ENCODE measurements at places on chromosomes 2 and 18.
A peak's percentile ranks its signal among the peaks of the same experiment; 100 is the strongest.

GRCh38 chr2:10412380-10412779 lies 35.7 kb downstream of the ODC1 start:
- DNase-seq, result peak; percentile 67

GRCh38 chr2:39099870-39100728 lies 20.8 kb downstream of the SOS1 start:
- DNase-seq, result no peak

DNA sequence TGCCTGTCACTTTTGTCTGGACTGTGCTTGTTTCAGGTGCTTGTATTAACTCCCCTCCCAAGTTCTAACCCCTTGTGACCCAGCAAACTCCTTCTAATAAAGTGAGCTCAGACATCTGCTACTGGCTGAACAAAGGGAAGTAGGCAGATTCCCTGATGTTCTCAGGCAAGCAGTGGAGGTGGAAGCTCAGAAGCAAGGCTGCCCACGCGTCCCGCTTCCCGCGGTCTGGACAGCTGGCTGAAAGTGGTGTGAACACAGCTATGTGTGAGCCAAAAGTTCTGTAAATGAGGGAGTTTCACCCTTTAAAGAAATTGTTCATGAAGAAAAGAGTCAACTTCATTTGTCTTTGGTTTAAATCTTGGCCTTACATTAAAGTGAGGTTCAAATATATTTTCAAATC lies 40.0 kb downstream of the NAPG start:
- DNase-seq, result no peak

GRCh38 chr2:70516596-70516995 lies 37.0 kb downstream of the TGFA start:
- DNase-seq, result peak; percentile 51

DNA sequence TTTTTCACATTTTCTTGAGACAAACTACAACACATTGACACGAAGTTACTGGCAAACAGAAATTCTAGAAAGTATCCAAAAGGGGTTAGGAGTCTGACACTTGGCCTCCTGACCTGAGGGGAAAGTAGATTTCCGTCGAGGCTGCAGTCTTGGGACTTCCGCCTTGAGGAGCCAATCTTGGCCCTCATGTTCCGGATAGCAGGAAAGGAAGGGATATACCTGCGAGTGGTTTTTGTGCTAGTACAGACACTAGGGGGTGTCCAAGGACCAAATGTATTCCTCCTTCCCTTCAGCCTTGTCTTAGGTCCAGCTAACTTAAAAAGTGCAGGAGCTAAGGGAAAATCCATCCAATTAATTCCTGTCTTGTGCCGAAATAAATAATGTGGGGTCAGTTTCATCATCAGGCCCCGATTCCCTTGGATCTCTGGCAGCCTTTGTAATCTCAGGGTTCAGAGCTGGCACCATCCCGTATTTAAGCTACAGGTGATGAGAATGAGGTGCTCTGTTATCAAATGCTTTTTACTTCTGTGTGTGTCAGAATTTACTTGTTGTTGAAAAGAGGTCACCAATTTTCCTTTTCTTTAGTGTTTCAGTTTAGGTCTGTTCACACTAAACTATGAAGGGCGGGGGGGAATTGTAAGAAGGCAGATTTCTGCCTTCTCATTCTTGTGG lies 330.2 kb upstream of the FANCL start:
- peak; percentile 38 for DNase-seq

DNA sequence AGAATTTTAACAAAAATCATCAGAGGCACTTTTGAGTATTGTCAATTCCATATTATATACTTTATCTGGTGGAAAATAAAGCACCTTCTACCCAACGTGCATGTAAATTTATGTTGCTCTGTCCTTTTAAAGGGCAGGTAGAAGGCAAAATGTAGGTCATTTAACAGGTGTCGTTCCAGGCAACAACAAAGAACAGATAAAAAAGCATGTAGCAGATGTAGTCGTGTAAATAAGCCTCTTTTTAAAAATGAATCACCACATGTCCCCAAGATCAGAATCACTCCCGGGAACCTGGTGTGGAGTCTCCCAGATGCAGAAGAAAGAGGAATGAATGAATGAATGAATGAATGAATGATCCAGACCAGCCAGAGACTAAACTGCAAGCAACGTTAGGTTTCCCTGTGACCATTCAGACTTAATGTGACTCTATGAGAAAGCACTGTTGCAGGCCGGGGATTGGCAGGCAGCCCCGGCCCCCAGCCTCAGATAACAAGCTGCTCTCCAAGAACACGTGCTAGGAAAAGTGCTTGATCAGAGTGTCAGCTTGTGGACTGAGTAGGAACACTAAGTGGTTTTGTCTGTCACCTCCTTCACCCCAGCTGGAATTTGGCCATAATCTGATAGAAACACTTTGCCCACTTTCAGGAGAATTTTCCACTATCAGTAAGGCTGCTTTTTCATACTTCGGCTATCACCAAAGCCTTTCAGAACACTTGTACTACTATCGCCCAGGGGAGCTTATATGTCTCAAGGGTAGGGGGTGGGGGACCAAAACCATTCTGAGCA lies 100.6 kb downstream of the CDK15 start:
- DNase-seq, result no peak

DNA sequence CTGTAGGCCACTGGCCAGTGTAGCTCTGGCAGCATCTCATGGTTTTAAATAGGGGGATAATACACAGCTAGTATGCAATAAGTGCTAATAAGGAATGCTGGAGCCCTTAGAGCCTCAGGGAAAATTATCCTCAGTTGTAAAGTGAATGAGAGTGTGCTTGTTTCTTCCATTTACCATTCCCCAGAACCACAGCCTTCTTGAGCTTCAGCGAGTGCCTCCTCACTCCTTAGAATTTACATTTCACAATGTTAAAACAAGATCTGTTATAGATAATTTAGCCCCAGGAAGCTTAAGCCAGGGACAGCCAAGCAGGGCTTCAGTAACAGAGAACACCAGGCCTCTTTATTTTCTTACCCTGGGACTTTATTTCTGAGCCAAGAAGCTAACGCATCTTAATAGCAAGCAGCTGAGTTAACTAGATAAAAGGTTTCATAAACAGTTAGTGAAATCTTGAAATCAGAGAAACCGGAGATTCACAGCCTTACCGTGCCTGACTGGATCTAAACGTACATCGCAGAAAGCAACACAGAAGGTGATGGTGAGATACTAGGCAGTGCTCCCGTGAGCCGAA lies 535.2 kb downstream of the TDRD15 start:
- no peak for DNase-seq

DNA sequence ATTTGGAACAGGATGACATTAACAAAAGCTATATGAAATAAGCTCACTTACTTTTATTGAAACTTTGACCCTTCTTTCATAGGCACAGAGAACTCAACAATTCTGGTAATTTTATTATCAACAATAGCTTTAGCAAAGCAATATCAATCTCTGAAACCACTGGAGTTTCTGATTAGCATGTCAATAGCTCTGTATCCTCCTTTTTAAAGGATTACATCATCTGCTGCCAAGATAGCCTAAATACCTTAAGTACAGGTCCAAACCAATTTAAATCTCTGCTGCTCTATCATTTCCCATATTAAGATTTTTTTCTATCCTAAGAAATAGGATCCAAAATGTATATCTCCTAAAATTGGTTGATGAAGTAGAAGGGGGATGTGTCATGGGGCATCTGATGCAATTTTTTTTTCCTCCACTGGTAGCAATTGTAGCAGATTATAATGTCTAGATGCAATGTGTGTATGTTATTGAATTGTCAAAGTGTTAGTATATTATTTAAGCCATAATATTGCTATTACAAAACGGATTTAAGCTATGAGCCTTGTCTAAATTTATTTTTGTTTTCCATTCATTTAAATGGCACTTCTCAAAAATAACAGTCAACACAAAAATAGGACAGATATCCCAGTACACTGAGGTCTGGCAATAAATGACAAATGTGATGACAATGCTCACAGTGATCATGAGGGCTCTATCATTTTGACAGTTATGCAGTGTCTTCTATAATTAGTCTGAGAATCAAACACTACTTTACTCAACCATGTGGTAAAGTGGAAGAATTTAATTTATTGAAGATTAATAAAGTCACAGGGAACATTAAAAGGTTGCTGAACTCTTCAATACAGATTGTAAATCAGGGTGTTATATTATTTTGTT lies 328.4 kb downstream of the CDH7 start:
- DNase-seq, result no peak

DNA sequence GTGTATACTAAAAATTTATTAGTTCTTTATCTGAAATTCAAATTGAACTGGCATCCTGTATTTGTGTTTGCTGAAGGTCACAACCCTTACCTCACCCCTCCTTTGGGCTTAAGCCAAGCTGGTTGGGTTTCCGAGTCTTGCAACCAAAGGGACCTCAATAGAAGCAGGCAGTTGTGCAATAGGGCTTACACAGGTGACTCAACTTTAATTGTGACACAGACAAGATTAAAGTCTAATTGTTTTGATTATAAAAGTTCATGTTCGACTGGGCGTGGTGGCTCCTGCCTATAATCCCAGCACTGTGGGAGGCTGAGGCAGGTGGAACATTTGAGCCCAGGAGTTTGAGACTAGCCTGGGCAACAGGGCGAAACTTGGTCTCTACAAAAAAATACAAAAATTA lies 71.5 kb downstream of the RAB31 start:
- DNase-seq, result no peak

- no peak for DNase-seq
Observed at GRCh38 chr2:54834721-54835120, 111.3 kb downstream of the EML6 start.

DNA sequence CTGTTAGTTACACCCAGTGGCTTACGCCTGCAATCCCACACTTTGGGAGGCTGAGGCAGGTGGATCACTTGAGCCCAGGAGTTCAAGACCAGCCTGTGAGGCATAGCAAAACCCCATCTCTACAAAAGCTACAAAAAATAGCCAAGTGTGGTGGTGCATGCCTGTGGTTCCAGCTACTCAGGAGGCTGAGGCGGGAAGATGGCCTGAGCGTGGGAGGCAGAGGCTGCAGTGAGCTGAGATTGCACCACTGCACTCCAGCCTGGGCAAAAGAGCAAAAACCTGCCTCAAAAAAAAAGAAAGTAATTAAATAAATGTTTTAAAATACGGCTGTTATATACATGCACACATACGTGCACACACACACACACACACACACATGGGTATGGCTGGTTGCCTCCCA lies 194.8 kb downstream of the HDAC4 start:
- DNase-seq, result no peak

DNA sequence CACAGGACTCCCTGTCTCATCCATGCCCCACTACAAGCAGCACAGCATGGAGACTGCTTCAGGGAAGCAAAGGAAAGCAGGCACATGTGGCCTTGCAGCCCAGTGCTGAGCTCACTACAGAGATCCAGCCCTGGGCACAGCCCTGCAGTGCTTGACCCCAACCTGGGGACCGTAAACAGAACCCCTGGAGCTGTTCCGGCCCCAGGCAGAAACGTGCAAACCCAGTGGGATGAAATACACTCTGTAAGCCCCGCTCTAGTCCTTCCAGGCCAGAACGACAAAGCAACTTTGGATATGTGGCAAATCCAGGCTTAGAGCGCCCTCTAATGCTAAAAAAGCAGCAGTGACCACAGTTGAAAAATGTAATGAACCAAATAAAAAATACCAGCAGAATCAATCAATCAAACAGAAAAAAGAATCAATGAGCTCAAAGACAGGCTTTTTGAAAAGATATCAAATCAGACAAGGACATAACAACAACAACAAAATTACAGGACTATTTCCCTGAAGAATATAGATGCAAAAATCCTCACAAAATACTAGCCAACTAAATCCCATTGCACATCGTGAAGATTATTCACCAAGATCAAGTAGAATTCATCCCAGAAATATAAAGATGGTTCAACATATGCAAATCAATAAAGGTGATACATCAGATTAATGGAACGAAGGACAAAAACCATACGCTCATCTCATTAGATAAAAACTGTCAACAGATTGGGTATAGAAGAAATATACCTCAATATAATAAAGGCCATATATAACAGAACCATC lies 45.6 kb downstream of the ZNF519 start:
- DNase-seq, result peak; percentile 42

- DNase-seq, result no peak
Observed at GRCh38 chr2:25035537-25036220, 6.2 kb upstream of the EFR3B start.

GRCh38 chr18:79826966-79827365 lies 29.2 kb downstream of the KCNG2 start:
- no peak for DNase-seq

DNA sequence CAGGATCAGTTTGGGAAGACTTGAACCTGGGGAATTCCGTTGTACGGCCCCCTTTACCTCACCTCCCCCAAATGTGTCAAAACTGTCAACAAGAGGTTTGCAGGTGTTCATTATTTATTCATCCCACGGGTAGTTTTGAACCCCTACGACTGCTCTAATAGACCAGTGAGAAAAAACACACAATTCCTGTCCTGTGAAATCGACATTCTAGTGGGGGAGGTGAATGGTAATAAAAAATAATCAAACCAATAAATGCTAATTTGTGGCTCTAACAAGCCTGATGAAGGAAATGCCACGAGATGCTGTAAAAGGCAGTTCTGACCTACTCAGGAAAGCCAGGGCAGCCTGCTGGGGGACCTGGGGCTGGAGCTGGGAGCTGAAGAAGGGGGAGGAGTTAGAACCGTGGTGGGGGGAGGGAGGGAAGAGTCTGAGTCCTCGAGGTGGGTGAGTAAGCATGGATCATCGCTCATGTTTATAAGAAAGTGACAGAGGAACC lies 463 bp upstream of the DNAJB2 start:
- DNase-seq, result peak; percentile 35

DNA sequence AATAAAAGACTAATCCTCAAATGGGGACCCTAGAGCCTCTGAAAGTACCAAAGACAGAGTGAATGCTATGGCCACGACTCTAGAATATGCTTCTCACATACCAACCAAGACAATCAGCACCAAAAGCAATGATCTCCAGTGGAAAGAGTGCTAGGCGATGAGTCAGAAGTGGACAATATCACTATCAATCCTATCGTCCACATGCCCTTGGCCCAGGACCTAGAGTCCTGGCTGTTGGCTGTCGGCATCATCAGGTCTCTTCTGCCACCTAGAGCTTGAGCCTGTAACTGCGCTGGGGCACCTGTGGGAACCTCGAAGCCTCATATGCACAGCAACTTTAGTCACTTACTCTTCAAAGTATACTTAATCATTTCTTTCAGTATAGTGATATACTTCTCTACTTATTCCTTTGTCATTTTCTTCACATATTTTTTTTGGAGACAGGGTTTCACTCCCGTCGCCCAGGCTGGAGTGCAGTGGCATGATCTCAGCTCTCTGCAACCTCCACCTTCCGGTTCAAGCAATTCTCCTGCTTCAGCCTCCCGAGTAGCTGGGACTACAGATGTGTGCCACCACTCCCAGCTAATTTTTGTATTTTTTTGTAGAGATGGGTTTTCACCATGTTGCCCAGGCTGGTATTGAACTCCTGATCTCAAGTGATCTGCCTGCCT lies 29.7 kb downstream of the NOL10 start:
- no peak for DNase-seq

- DNase-seq, result no peak
Observed at GRCh38 chr18:12293831-12294230, 14.2 kb upstream of the TUBB6 start.
